ENCODE measurements at places on chromosomes 6 and 20. TPM values are rescaled to one million over a fixed set of nuclear protein-coding genes. Genes with fewer than 3 reads are reported as not detected.

Gene ULBP3
- 6.2 TPM for total RNA-seq

Gene XKR7
- total RNA-seq = not detected

Gene SMLR1
- not detected for total RNA-seq

Gene PBOV1
- not detected for total RNA-seq

Gene RAET1G
- 3.3 TPM for total RNA-seq

Gene TFAP2A
- total RNA-seq = not detected

Gene CSTF1
- 31.2 TPM for total RNA-seq

Gene CCN6
- not detected for total RNA-seq

Gene GRM1
- 0.17 TPM for total RNA-seq
